ENCODE measurements at places on chromosomes 7 and 10.

GRCh38 chr10:4018054-4018511, 233.1 kb upstream of the KLF6 start:
- no peak for DNase-seq

- no peak for DNase-seq
Measured at GRCh38 chr7:117114272-117114671, 161.0 kb downstream of the ST7 start.

GRCh38 chr10:26857991-26858706, 2.6 kb downstream of the ABI1 start:
- DNase-seq: peak; percentile 68

DNA sequence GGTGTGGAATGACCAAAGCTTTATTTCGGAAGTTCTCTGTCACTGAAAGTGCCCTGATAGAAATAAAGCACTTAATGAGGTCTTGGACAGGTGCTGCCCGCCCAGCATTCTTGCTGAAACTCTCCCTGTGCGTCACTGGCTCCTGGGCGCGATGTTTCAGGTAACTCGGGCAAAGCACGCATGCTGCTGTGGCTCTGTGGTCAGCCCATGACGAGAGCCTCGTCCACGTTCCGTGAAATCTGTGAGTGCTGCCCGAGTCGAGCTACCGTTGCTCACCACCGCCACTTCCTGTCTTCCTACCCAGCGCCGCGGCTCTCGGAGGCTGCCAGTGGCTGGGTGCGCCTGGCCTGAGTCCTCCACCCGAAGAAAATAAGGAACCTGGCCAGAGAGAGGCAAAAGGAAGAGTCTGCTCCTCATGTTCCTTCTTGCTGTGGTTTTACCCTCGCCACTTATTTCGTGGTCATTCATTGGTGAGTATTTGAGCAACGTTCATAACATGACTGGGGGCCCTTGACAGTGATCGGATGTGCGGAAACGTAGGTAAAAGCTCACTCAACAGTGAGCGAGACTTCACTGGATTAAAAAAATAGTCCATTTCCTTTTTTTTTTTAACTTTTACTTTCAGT, 95.5 kb downstream of the MAP3K8 start:
- DNase-seq: peak; percentile 46

DNA sequence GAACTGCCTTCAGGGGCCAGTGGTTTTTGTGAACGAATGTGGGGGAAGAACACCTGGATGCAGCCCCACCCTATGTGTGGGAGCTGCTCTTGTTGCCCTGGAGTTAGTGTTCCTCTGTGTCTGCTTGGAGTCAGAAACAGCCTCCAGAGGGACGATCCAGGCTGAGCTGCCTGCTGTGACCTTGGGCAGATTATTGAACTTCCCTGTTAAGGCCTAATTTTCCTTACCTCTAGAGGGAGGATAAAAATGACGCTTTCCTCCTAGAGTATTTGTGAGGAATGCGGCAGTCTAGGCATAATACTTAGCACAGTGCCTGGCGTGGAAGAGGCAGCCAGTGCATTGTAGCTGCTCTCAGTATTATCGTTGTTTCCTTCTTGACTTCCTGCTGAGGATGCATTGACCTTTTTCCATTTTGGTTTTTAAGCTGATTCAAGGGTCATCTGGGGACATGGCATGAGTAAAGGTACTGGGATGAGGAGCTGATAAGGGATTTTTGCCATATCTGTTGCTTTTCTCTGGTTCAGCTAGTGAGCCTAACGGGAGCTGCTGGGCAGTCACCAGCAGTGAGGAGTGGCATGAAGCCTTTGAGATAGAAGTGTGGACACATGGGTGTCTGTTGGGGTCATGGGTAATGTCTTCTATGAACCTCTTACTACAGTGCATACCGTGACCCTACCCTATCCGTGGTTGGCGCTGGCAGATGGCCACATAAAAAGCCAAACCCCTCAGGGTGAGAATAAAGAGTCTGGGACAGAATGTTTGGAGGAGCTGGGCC, 6.4 kb downstream of the ZFYVE27 start:
- no peak for DNase-seq

DNA sequence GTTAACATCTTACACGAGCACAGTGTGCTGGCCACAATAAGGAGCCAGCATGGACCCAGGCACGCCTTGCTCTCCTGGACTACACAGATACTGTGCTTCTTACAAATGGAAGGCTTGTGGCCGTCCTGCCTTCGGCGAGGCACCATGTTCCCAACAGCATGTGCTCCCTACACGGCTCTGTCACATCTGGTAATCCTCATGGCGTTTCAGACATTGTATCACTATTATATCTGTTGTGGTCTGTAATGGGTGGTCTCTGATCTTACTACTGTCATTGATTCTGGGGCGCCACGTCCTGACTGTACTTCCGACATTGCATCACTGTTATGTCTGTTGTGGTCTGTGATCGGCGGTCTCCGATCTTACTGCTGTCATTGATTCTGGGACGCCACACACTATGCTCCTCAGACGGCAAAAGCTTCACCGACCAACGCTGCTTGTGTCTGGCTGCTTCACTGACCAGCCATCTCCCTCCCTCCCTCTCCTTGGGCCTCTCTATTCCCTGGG, 195.4 kb downstream of the MAD1L1 start:
- no peak for DNase-seq

DNA sequence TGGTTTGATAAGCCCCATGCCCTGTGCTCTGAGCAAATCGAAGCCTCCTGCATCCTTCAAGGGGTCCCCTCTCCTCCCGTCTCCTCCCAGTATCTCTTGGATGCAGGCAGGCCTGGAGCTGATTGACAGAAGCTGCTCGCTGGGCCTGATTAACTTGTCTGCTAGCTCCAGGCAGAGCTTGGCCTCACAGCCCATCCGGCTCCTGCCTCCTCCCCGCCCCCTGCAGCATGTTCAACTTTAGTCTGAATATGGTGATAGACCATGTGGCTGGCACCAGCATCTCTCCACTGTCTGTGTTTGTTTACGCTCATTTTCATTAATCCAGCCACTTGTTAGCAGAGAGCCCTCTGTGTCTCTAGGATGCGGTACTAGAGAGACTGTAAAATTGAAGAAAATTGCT, 432.2 kb downstream of the DPP6 start:
- no peak for DNase-seq

GRCh38 chr10:110009736-110010475, 2.1 kb downstream of the ADD3 start:
- peak; percentile 74 for DNase-seq

- no peak for DNase-seq
Measured at GRCh38 chr7:79872176-79872575, 262.5 kb upstream of the GNAI1 start.

GRCh38 chr10:75506930-75507329, 75.5 kb downstream of the LRMDA start:
- no peak for DNase-seq

- no peak for DNase-seq
Measured at GRCh38 chr10:20956843-20957242, 59.7 kb upstream of the NEBL start.

DNA sequence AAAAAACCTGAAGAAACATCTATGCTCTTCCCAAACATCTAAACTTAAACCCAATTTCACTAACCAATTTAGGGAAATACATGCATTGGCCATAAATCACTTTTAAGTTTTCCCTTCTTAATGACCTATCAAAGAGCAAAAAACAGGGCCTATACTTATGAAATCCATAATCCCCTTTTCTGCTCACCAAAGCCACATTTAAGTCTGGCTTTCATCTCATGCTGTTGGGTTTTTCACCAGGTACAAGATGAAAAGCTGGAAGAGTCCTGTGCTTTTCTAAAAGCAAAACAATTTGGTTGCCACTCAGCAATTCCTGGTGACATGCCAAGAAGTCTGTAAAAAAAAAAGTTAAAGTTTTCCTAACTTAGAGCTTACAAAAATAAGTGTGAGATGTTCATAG, 92.6 kb downstream of the HPSE2 start:
- no peak for DNase-seq

DNA sequence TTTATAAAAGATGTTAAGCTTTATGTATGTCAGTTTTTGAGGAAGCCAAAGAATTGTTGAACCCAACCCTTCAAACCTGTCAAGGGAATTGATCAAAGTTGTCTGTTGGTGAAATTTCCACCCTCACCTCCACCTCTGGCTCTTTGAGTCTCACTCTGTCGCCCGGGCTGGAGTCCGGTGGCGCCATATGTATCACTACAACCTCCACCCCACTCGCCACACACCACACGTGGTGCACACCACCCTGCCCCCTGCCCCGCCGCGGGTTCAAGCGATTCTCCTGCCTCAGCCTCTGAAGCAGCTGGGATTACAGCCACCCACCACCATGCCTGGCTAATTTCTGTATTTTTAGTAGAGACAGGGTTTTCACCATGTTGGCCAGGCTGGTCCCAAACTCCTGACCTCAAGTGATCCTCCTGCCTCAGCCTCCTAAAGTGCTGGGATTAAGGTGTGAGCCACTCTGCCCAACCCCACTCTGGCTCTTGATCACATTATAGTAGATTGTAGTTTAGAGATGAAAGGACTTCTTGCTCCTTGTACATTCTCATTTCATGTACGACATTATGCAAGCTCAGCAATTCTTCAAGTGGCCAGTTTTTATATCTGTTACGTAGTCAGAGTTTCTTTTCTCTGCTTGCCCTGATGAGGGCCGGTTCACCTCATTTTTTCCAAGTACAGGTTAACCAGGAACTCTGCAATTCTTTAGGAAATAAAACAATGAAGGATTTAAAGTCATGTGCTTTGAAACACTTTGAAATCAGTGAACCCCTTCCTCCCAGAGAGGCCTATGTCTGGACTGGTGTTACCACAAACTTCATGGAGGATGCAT, 7.0 kb downstream of the BAMBI start:
- DNase-seq: no peak

GRCh38 chr7:41567031-41567730, 135.7 kb downstream of the INHBA start:
- no peak for DNase-seq

GRCh38 chr10:4120096-4120853, 335.3 kb upstream of the KLF6 start:
- no peak for DNase-seq

GRCh38 chr7:14271441-14271840, 282.0 kb upstream of the ETV1 start:
- no peak for DNase-seq

GRCh38 chr7:96685755-96686154, 23.9 kb downstream of the SEM1 start:
- DNase-seq: no peak

DNA sequence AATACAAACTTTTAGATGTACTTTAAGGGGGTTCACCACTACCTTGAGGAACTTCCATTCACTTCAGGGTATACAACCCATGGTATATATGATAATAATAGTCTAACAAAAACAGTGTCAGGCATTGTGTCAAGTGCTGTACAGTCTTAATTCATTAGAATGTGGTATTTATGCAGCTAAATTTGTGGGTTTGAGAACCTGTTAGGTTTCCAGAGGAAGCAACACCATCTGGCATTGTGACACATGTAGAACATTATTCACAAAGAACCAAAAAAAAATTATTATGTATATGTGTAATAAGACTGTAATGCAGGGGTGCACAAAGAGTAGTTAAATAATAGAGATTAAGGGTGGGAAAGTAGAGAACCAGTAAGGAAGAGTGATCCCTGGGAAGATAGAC, 26.3 kb downstream of the TMEM60 start:
- no peak for DNase-seq

DNA sequence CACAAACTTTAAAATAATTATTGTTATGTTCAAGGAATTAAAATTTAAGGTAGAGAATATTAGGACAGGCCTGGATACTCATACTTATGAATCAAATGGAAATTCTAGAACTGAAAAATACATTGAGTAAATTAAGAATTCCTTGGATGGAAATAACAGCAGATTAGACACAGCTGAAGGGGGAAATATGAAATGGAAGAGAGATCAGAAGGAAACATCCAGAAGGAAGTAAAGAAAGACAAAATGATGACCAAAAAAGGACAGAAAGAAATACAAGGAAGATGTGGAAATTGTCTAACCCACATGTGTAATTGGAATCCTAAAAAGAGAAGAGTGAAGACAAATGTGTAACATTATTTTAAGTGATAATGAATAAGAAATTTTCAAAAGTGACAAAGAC, 128.9 kb downstream of the ATRNL1 start:
- DNase-seq: no peak

DNA sequence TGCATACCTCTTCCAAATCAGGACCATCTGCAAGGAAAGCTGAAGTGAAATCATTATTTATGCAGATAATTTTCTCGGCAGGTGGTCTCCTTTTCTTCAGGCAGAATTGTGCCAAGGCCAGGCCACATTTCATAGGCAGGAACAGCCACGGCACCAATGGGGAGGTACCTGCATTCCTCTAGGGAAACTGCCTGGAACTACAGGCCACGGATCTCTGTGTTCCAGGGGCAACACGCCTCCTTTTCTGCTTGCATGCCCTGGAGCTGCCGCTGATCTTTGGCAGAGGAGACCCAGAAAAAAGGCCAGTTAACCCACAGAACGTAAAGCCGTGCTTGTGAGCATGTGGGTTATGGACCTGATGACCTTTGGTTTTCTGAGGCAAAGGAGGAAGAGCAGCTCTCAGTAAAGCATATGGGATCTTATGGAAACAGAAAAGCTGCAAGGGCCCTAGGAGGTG, 111.2 kb upstream of the KIAA1217 start:
- DNase-seq: no peak

DNA sequence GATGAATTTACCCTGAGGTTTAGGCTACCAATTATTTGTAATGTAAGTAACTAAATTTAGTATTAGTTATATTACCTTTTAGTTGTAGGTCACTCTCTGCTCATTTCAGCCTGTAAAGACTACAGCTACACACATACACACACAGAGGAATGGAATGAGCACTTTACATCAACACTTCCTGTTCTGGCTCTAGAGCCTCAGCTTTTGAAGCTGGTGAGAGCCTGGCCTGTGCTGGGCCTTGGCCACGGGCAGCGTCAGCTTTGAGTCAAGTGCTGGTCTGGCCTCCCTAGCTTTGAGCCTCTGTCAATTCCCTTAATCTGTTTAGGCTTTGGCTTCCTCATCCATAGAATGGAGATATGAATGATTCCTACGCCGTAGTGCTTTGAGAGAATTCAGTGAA, 141.7 kb downstream of the EGFR start:
- DNase-seq: no peak

DNA sequence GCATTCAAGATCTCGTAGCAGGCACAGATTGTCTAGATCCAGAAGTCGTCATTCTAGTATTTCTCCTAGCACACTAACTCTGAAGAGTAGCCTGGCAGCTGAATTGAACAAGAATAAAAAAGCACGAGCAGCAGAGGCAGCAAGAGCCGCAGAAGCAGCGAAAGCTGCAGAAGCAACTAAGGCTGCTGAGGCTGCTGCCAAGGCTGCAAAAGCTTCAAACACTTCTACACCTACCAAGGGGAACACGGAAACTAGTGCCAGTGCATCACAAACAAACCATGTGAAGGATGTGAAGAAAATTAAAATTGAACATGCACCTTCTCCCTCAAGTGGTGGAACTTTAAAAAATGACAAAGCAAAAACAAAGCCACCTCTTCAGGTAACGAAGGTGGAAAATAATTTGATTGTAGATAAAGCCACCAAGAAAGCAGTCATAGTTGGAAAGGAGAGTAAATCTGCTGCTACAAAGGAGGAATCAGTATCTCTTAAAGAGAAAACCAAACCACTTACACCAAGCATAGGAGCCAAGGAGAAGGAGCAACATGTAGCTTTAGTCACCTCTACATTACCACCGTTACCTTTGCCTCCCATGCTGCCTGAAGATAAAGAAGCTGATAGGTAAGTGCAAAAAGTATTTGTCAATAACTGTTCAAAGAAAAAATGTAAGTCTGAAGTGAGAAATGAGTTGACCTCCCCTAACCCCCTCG, 37.7 kb downstream of the CDK13 start:
- DNase-seq: no peak

GRCh38 chr7:127391591-127392181, 822 bp downstream of the ZNF800 start:
- DNase-seq: peak; percentile 72

Data from NAMALWA (cell line).